ENCODE measurements at places on chromosomes 7 and 10. TPM values are rescaled to one million over a fixed set of nuclear protein-coding genes. Genes with fewer than 3 reads are reported as not detected.

Gene OR2A42
- not detected for total RNA-seq

Gene ADAMTS14
- total RNA-seq = not detected

Gene CPA4
- not detected for total RNA-seq

Gene KDM7A
- 108 TPM for total RNA-seq

Gene AGR3
- not detected for total RNA-seq

Gene SFR1
- total RNA-seq = 7.7 TPM

Gene WEE2
- total RNA-seq = not detected

Gene CHST15
- total RNA-seq = 11.5 TPM

DNA sequence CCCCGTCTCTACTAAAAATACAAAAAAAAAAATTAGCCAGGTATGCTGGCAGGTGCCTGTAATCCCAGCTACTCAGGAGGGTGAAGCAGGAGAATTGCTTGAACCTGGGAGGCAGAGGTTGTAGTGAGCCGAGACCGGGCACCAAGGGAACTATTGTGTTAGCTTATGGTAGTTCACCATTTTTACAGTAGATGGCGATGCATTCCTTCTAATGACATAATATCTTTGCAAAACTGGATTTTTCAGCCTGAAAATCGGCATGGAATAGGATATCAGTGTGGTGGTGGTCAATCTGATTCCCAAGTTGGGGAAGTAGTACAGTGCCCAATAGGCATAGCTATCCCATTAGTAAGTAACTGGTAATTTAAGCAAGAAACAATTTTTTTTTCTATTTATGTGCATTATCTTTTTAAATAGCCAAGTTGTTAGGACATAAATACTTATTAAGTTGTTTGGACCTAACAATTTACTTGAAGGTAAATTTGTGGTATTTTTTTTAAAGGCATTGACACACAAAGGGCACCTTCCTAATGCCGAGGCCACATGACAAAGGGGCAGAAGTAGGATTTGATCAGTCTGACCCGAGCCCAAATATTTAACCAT lies 17.6 kb upstream of the IMPDH1 start:
- DNase-seq = no peak

DNA sequence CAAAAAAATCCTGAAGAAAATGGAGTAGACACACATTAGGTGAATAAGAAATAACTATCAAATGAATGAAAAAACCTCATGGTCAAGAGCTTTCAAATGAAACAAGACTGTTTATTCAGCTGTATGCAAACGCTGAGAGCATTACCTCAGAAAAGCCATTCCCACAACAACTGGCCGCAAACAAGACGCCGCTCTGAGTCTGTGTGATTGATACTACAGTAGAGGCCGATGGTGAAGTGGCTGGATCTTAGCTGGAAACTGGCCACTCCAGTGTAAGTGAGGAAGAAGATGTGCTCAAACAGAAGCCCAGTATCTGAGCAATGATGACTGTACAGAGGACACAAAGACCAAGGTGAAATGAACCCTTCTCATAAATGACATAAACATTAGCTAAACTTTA lies 252.4 kb upstream of the GHITM start:
- no peak for DNase-seq

DNA sequence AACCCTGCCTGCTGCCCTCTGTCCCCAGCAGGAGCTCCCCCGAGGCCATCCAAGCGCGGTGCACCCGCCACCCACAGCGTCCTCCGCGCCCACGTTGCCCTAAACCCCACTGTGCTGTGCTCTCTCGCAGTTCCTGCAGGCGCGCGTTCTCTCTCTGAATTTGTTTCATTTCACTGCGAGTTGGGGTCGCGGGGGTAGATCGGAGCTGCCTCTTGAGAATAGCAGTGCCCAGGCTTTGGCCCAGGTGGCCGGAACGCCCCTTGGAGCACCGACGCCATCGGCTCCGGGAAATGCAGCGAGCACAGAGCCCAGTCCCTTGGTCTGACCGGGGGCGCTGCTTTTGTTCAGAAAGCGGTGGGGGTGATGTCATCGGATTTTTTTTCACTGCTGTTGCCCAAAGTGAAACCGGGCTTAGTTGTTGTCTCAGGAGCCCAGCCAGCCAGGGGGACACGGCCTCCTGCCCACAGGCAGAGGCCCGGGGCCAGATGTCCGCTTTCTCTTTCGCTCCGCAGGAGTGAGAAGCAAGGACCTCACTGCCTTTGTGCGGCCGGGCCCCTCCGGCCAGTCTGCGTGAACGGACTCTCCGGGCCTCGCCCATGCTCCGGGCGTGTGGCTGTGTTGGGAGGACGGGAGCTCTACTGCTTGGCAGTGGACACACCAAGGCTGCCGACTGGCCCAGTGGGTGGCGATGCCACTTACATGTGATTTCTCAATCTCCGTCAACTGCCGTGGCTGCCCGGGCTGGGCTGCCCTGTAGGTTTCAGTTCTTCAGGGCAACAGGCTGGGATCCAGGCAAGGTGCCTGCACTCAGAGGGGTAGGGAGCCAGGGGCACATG lies 43.1 kb downstream of the FOXK1 start:
- peak; percentile 90 for DNase-seq

DNA sequence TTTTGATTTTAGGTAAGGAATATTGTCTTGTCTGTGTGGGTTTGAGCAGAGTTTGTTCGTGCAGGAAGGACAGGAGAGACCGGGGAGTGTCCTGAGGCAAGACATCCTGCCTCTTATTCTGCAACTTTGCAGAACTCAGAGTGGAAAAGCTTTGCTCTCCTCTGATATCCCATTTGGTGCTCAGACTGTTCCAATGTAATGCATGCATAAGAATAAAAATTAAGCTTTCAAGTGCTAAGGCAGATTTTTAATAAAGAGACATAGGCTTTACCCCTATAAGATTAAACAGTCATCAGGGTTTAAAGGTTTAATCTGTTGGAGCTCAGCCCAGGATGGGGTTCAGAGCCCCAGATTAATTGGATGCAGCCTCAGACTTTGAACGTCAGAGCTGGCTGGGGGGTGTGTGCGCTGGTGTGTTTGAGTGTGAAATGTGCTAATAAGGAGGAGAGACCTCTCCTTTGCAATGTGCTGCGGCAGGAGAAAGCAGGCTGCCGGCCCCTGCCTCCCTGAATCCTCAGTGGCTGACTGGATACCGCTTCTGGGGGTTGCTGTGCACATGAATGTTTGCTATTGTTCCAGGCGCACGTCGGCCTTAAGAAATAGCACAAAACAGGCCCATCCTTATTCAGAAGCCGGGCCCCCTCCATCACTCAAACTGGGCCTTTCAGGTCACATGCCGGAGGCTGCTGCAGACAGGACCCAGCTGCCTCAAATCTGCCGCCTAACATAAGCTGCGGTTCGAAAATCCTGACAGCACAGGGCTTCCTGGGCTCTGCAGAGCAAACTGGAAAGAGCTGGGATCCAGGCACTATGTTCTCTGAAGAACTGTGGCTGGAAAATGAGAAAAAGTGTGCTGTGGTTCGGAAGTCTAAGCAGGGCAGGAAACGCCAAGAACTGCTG lies 84.1 kb upstream of the PRR15 start:
- no peak for DNase-seq

DNA sequence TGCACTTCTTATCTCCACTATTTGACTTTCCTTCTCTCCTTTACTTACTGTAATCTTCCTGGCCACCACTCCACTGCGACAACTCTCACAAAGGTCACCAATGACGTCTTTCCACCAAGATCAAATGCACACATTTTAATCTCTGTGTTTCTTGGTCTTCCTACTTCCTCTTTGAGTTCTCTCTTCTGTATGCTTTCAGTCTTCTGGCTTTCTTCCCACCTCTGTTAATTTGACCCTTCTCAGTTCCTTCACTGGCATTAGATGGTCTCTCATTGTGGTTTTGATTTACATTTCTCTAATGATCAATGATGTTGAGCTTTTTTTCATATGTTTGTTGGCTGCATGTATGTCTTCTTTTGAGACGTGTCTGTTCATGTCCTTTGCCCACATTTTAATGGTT lies 31.9 kb downstream of the FAM107B start:
- DNase-seq = no peak

GRCh38 chr10:96720422-96721206 lies at the start of gene PIK3AP1:
PIK3AP1 (minus strand) TSS chr10:96720514; CDS start chr10:96720394, 120 bp downstream.
- peak; percentile 16 for DNase-seq

DNA sequence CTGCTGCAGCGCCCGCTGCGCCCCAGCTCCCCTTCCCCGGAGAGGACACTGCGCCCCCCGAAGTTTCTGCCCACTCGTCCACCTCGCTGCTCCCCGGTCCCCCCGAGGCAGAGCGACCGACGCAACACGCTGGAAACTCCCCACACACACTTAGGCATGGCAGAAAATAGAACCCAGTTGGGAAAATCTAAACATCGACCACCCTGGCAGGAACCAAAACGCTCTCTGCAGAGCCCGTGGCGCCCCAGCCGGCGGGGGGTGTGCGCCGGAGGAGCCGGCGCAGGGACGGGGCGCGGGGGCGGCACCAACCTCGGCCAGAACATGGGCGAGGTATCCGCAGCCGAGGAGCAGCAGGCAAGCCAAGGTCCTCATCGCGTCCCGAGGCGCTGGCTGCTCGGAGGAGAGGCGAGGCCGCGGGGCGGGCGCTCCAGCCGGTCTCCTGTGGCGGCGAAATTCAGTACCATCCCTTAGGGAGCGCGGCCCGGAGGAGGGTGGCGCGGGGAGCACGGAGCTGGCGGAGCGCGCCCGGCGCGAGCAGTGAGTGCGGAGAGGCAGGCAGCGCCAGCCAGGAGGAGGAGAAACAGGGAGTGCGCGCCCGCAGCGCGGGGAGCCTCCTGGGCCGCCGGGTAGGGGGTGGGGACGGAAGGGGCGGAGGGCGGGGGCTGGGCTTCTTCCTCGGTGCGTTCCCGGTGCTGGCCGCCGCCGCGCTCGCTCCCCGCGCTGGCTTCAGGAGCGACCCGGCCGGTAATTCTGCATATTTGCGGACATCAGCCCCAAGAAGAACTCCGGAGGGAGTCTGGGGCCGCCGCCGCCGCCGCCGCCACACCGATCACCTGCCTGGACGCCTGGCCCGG lies 789 bp downstream of the PDGFA start:
- DNase-seq = peak; percentile 76

- no peak for DNase-seq
Measured at GRCh38 chr10:58104351-58104751, 163.3 kb downstream of the IPMK start.

GRCh38 chr7:151852486-151853396 lies 24.2 kb downstream of the PRKAG2 start:
- DNase-seq = no peak

- no peak for DNase-seq
Measured at GRCh38 chr10:124733571-124734245, 10.5 kb downstream of the FAM53B start.

GRCh38 chr7:92768501-92769393 lies 67.6 kb downstream of the CDK6 start:
- no peak for DNase-seq

GRCh38 chr7:94630855-94631254 lies 25.1 kb downstream of the SGCE start:
- no peak for DNase-seq

DNA sequence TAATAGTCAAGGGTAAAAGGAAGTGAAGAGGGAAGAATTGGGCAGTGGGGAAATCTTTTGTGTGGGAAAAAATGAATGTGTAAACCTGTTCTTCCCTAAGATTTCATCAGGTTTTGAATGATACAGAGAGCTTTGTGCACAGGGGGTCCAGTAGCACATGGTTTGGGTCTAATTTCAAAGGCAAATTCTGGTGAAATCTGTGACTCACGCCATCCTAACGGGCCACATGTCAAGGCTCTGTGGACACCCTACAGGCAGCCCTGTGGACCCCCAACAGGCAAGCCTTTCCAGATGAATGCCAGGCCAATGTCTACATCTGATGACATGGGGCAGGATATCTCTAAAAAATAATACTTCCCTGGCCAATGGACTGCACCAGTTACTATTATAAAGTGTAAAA lies 309.8 kb downstream of the PARD3 start:
- no peak for DNase-seq

GRCh38 chr7:87413951-87414793 lies 61.3 kb downstream of the ABCB4 start:
- DNase-seq = peak; percentile 11

- DNase-seq = no peak
Measured at GRCh38 chr10:34484164-34484563, 330.9 kb downstream of the PARD3 start.

- no peak for DNase-seq
Measured at GRCh38 chr10:95755511-95756004, 405 bp upstream of the ENTPD1 start.

DNA sequence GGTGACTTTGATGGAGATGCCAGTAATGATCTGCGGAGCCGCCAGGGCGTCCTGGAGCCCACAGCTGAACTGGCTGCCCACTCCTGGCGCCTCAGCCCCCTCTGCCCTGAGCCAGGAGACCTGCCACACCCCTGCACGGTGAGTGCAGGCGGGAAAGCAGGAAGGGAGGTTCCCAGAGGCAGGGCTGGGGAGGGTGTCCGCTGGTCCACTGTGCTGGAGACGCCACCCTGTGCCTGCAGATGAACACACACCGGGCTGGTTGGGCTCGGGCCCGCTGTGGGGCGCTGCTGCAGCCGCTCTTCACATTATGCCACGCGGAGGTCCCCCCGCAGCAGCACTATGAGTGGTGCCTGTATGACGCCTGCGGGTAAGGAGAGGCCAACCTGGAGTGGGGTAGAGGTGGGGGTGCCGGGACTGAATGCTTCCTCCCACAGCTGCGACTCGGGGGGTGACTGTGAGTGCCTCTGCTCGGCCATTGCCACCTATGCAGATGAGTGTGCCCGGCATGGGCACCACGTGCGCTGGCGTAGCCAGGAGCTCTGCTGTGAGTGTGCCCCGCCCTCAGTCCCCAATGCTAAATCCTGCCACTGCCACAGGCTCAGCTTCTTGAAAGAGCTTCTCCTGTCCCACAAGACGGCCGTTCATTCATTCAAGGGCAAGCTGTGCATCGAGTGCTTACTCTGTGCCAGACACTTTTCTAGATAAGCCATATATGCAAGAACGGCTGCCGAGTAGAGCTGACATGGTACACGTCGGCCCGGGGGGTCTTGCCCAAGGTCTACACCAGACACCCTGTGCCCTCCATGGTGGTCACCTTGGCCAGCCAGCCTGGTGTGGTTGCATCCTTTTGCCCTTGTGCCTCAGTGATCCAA lies 14.3 kb upstream of the ZNF467 start:
- no peak for DNase-seq

- DNase-seq = peak; percentile 34
Measured at GRCh38 chr10:63520500-63521415, at the start of gene REEP3. REEP3 (plus strand) TSS chr10:63521401; CDS start chr10:63521546, 145 bp downstream.

GRCh38 chr7:38178695-38179344 lies 775 bp downstream of the STARD3NL start:
- no peak for DNase-seq

DNA sequence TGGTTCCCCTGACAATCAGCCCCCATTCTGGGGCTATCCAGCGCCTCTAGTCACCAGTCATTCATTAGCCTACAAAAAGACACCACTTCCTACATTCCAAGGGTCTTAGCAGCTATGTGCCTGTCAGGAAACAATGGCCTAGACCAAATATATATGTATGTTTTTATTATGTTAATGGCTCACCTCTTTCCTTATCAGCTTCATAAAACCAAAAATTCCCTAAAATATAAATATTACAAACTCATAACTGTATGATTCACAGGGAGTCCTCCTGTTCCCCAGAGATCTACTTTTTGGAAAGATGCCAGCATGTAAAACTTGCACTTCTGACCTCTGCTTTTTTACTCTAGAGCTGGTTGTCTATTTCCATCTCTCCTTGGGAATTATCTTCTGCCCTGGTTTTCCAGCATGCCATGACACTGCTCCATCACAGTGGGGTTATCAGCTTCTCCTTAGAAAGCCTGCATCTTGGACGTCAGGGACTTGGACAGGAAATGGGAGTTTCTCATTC lies 79.2 kb downstream of the ABCA13 start:
- no peak for DNase-seq

GRCh38 chr7:2198206-2198605 lies 34.5 kb downstream of the MAD1L1 start:
- no peak for DNase-seq

Measured in gastrocnemius medialis (tissue), 4 donors.